ENCODE measurements at places on chromosomes 16 and 17. TPM values are rescaled to one million over a fixed set of nuclear protein-coding genes. Genes with fewer than 3 reads are reported as not detected.

GRCh38 chr16:58685084-58685449 lies 497 bp upstream of the SLC38A7 start:
- DNase-seq: no peak

DNA sequence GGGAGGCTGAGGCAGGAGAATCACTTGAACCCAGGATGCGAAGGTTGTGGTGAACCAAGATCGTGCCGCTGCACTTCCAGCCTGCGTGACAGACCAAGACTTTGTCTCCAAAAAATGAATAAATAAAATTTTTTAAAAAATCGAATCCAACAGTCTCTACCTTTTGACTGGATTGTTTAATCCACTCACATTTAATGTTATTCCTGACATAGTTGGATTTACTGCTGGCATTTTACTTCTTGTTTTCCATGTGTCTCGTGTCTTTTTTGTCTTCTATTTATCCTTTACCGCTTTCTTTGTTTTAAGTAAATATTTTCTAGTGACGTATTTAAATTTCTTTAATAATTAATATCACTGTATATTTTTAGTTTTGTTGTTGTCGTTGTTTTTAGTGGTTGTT lies 5.4 kb upstream of the CES4A start:
- DNase-seq: no peak

DNA sequence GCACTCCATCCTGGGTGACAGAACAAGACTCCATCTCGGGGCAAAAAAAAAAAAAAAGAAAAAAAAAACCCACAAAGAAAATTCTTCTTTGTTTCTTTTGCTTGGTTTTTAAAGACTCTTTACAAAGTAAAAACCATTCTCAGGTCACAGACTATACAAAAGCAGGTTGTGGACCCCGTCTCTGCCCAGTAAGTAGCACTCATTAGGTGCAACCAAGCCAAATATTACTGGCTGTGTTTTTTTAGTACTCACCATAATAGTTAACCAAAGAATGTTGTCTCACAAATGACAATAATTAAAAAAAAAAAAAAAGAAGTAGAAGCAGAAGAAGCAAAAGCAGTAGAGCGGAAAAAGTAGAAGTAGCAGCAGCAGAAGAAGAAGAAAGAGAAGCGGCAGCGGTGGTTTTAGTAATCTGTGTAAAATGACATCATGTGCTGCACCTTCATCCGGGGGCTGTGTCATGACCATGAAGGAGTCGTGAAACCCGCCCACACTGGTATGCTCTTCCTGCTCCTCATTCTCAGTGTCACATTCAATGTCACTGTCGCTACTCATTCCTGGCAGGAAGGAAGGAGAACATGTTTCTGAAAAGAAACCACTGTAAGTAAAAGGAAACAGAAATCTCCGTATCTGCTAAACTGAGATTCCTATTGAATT lies 105.4 kb downstream of the TRIM37 start:
- DNase-seq: peak; percentile 31

DNA sequence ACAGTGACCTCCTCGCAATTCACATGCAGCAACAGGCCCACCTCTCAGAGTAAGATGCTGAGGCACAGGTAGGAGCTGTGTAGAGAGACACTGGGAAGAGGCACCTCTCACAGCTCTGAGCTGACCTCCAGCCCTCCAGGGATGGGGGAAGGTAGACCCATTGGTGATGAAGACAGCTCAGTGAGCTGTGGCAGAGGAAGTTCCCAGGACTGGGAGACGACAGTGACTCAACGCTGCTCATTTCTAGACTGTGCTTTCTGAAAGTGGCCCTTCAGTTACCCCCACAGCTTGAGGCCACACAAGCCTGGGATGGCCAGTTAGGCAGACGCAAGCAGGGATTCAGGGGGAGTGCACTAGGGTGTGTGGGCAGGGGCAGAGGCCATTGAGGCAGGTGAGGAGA lies 2073.2 kb downstream of the TP53TG3F start:
- DNase-seq: no peak

DNA sequence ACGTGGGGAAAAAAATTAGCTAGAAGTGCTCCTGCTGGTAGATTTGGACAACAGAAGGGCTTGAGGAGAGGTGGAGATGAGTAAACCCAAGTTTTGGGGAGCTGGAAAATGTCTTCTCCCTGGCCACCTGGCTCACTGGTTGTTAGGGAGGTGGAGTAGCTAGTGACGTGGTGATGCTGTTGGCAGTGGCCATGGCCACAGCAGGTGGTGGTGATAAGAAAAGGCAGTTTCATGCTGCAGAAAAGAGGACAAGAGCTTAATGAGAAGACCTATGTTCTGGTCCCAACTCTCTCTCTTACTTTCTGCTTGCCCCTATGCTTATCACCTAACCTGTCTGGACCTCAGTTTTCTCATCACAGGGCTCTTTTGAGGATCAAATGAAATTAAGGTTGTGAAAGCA lies 223.5 kb upstream of the N4BP1 start:
- no peak for DNase-seq

DNA sequence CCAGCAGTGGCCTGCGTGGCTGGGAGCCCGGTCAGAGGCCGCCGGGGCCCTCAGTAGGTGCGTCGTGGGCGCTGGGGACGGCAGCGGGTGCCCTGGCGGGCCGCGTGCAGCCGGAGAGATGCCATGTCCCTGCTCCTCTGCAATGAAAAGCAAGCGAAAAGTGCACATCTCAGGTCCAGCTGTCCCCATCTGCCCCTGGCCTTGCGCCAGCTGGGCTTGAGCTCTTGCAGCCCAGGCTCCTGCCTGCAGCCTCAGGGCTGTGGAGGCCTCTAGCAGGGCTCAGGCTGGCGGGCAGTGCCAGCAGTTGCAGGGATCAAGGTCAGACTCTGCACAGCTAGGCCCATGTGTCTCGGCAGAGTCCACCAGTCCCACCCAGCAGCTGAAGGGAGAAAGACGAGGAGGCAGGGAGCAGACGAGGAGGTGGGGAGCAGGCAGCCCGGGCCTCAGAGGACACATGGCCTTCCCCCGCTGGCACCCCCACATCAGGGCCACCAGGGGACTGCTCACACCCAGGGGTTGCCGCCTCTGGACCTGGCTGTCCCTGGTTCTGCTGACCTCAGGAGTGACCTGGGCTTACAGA lies 11.2 kb downstream of the SLC16A3 start:
- DNase-seq: no peak

DNA sequence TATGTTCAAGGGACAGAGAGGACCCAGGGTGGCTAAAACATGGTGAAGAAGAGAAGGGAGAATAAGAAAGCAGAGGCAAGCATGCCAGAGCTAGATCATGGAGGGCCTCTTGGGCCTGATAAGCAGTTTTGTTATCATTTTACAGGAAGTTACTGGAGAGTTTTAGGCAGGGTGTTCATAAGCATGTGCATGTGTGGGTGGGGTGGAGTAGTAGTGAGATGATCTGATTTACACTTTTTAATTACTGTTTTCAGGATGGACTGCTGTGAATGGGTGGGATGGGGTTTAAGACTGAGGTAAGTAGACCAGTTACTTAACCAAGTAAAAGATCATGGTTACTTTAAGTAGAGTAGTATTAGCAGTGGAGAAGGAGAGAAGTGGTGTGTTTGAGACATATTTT lies 173.6 kb downstream of the PHKB start:
- no peak for DNase-seq

- no peak for DNase-seq
Observed at GRCh38 chr16:83701494-83701893, 106.3 kb upstream of the HSBP1 start.

GRCh38 chr16:88737298-88738150 lies 31.2 kb downstream of the CTU2 start:
- peak; percentile 78 for DNase-seq

DNA sequence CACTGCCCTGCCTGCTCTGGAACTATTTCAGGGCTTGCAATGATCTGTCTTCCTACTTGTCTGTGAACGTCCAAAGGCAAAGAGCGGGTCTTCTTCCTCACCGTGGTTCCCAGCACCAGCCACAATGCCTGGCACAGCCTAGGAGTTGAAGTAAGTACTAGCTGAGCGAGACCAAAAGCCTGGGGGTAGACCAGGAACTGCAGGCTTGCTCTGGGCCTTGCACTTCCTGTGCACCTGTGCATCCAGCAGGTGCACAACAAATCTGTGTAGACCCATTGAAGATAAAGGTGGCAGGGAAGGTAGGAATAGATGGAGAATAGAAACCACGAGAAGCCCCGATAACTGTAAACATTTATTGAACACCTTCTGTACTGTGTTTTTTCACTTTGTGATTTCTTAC lies 4.6 kb downstream of the FAM171A2 start:
- DNase-seq: no peak

DNA sequence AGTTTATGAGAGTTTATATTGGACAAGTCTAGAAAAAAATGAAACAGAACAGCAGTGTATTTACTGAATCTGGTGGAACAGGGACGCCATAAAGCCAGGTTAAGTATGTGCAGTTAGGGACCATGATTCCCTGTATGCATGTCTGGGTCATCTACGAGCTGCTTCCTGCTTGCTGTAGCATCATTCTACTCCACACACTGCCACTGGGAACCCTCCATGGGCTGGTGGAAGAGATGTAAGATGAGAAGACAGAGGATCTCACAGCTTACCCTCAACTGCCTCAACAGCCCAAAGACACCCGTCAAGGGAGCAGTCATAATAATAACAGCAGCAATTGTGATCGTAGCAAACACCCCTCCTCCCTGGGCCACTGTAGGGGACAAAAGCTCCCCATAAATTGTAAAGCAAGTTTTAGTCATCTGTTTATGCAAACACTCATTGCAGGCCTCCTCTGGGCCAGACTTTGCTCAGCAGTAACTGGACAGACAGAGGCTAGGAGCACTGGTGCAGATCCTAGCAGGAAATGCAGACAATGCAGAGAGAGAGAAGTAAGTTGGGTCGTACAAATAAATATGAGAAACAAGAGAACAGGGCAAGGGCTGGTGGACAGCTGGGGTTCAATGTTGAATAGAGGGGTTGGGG lies 188.0 kb downstream of the SOX9 start:
- no peak for DNase-seq

ITPRIPL2 gene
- 53.7 TPM for total RNA-seq

HASPIN gene
- 2.4 TPM for total RNA-seq
